ENCODE measurements at places on chromosomes 16 and 17.

DNA sequence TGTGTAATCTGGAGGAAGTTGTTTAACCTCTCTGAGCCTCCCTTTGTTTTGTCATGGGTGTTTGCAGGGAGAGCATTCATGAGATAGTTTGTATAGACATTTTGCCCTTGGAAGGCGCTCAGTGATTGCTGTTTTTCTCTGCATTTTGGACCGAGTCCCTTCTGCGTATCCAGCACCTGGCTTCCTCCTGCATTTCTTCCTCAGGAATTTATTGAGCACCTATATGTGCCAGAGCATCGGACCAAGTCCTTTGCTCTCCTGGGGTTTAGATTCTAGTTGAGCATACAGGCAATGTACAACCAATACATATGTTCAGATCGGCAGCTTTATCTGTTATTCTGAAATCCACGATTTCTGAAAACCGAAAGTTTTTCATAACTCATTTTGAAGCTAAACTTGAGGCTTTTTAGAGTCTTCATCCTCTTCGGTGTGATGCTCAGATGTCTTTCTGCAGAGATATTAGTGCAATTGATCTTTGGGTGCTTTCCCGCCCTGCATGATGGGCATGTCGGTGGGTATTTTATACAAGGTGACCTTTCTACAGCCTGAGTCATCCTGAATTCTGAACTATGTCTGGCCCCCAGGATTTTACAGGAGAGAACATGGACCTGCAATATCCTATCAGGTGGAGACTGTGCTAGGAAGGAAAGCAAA is 4.1 kb downstream of the IL4R start:
- DNase-seq: no peak

DNA sequence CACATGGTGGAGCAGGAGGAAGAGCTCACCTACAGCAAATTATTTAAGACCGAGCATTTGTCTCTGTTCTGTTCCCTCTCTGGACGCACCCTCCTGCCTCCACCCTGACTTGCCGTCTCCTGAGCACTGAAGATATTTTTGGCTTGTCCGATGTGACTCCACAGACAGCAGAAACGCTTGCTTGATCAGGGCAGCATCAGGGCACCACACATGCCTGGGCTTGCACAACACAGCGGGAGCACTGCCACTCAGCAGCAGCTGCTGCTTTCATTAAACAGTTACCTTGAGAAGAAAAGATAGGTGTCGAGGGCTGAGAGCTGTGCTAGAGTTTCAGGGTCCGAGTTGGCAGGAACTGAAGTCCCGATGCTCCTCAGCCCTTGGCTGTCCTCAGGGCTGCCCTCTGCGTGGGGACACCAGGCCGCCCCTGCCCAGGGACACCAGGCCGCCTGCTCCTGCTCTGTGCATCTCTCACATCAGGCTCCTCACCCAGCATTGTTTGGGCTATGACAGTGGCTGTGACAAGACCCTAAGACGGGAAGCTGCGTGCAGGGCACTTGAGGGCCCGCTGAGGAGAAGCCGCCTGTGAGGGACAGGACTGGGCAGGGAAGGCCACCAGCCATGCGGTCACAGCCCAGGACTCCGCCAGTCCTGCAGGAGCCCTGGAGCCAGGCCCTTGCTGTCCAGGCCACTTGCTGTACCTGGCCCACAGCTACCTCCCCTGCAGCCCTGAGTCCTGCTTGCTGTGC is 21.3 kb upstream of the CDH15 start:
- DNase-seq: no peak

- DNase-seq: no peak
Measured at GRCh38 chr17:28056276-28056620, 13.8 kb downstream of the NLK start.

GRCh38 chr17:5027916-5028315 is 7.3 kb downstream of the SLC52A1 start:
- DNase-seq: no peak

Measured in AG04449 (cell line).